Fibroblast of skin of left biceps (primary cell): ENCODE measurements at places on chromosomes 13 and 19.

- no peak for DNase-seq
Observed at GRCh38 chr19:47456721-47457474, 14.8 kb downstream of the SLC8A2 start.

DNA sequence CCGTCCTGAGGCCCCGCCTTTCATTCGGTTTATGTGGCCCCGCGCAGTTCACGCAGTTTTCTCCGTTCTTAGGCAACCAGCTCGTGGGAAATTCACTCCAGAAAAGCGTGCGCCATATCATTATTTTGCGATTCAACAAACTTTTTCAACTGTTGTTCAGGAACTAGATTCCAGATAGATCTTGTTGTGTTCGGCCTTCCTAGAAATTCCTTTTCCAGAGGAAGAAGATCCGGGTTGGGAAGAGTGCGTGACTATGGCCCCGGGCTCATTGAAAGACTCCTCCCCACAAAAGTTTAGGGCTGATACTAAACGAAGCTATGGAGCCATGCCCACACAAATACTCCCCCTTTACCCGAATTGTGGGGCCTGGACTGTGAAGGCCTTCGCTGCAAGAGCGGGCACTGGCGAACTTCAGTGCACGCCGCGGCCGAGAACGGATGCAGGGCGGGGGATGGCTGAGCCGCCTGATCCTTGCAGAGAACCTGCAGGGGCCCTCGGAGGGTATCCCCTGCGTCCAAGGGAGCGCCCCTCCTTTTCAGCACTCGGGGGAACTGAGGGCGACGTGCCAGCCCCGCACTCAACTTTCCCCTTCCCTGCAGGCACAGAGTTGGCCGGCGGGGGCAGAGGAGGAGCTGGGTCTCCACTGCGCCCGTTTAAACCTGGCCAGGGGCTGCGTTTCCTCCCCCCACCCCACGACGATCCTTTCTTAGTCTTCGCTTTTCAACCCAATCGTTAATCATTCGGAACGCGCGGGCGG, 904 bp upstream of the SOX1 start:
- no peak for DNase-seq

GRCh38 chr13:80823472-80823871, 482.5 kb upstream of the SPRY2 start:
- DNase-seq: no peak

DNA sequence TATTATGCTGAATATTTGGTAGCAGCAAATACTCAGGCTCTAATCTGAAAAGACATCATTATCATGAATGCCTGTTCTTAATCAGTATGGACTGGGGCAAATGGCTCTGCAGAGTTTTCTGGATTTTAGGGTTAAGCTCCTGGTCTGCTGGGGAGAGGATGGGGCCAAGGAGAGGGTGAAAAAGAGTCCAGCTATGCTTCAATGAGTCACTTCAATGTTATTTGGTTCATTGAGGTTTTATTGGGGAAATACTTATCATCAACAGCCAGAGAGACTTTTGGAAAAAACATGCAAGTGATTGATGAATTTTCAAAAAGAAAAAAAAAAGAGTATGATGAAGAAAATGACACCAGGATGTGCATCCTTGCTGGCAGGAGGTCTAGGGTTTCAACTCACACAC, 278.3 kb downstream of the UQCRFS1 start:
- peak; percentile 53 for DNase-seq

- DNase-seq: no peak
Observed at GRCh38 chr19:38649305-38650171, 2.1 kb downstream of the ACTN4 start.
